Fibroblast of gingiva (primary cell): ENCODE measurements at places on chromosomes 16 and 17.

DNA sequence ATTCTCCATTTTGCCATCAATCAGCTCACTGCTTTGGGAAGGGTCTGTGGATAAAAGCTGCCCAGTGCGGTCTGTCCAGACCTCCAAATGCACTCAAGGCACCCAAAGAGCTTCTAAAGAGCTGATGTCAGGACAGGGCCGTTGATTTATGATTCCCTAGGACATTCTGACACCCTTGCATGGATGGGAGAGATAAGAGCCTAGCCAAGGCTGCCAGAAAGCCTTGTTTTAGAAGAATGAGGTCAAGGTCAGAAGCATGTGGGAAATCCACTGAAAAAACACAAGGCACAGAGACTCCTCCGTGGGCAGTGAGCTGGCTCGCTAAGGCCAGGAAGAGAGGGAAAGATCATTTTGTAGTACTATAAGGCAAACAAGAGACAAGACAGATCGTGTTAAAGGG lies 214.0 kb downstream of the CDH11 start:
- DNase-seq: no peak

- no peak for DNase-seq
These were observed 605.5 kb downstream of the TOX3 start for GRCh38 chr16:51941412-51941811.

- DNase-seq: peak; percentile 58
These were observed 5.9 kb downstream of the ZDHHC7 start for GRCh38 chr16:85005285-85006069.

GRCh38 chr16:55849536-55849935 lies 16.6 kb upstream of the CES1 start:
- no peak for DNase-seq

DNA sequence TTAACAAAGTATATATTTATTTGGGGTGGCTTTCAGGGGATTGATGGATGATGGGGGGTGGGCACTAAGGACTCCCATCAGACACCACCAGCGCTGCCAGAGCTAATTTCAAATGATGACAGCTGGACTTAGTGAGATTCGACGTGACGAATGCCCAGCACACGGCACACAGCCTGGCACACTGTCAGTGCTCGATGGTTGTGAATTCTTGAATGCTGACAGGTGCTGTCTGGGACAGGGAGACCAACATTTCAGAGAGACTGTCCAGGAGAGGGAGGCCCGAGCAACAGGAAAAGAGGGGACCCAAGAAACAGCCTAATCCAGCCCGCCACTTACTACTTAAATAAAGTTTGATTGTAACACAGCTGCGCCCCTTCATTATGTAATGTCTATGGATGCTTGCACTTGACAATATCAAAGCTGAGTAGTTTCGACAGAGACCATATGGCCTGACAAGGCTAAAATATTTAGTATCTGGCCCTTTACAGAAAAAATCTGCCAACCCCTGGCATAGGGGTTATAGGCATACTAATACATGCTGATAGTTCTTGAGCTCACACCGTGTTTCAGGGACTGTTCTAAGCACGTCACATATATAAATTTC lies 6.2 kb upstream of the MPRIP start:
- DNase-seq: no peak

- DNase-seq: peak; percentile 86
These were observed 27.1 kb downstream of the GNPTG start for GRCh38 chr16:1378804-1379303.

GRCh38 chr16:28880589-28880915 lies 2.3 kb downstream of the ATP2A1 start:
- DNase-seq: no peak

DNA sequence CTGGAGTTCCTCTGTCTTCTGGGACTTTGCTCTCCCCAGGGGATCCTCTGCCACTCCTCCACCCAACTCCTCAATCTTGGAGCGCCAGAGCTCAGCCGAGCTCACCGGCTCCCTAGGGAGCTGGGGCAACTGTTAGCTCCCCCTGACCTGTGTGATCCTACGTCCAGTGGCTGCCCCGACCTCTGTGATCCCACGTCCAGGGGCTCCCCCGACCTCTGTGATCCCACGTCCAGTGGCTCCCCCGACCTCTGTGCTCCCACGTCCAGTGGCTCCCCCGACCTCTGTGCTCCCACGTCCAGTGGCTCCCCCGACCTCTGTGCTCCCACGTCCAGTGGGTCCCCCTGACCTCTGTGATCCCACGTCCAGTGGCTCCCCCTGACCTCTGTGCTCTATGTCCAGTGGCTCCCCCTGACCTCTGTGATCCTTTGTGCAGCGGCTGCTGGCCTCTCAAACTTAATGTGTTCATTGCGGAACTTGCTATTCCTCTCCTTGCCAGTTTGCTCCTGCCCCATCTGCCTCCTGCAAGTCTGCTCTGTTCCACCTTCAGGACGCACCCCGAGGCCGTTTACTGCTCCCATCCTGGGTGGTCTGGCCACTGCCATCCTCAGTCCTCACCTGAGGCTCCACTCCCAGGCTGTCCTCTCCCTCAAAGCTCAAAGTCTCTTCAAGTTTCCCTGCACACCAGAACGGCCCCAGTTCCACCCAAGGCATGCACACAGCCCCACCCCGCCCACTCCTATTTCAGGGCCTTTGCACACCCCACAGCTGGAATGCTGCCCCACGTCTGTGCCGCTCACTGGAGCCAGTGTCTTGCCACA lies 2.8 kb downstream of the VPS9D1 start:
- no peak for DNase-seq

DNA sequence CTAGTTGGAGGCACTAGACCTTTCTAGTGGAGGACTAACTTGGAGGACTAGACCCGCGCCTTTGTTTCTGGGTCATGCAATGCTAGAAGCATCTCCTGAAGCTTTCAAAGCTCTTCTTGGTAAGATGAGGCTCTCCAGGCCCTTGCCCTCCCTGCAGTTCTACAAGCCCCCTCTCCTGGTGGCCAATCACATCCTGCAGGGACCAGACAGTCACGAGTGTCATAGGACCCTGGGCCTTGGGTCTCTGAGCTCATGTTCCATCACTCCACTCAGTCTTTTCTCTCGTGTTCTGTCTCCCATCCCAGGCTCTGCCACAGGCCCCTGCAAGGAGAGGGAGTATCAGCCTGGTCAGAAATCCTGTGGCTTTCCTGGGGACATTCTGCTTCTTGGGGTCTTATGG lies 119.6 kb downstream of the CYLD start:
- DNase-seq: no peak

GRCh38 chr16:75111961-75112733 lies 4.4 kb downstream of the LDHD start:
- no peak for DNase-seq

DNA sequence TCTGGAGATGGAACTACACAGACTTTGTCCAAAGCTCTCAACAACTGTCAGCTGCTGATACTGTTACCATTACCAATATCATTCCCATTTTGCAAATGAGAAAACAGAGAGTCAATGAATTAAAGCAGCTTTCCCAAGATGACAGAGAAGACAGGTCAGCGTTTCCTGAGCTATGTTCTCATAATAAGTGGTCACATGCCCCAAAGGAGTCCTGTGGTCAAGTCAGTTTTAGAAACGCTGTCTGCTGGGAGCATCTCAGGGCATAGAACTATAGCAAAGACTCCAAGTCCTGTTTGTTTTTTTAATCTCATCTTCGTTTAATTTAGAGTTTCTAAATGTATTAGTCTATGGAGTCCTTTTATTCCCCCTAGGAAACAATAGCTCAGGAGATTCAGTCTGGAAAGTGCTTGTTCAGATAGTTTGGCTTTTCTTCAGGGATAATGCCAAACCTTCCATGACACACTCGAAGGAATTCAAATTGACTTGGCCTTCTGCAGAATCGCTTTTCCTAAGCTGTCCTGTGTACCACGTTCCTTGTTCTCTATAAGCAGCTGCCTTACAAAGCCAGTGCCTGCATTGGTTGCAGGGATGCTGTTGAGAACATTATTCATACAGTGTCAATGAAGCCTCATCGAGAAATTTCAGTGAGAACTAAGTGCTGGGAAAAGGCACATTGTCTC lies 12.1 kb downstream of the CCDC42 start:
- DNase-seq: no peak

DNA sequence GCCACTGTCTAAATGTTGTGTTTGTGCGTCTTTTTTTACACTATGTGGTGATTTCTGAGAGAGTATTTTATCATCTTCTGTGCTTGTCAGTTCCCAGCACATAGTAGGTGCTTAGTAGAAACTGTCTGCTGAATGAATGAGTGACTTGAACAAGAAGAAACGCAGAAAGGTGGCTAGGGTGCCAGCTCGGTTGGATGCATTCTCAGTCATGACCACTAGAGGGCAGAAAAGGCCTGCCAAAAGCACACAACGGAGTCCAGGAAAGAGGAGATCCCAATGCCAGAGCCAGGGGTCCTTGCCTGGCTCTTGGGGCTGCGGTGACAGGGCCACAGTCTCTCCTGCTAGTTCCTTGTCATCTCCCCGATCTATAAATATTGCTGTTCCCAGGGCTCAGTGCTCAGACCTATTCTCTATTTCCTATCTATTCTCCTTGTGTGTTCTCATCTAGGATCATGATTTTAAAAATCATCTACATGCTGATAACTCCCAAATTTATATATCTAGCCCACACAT lies 57.3 kb upstream of the CCL1 start:
- peak; percentile 48 for DNase-seq

- no peak for DNase-seq
These were observed 614.6 kb upstream of the CDH5 start for GRCh38 chr16:65751622-65752521.

DNA sequence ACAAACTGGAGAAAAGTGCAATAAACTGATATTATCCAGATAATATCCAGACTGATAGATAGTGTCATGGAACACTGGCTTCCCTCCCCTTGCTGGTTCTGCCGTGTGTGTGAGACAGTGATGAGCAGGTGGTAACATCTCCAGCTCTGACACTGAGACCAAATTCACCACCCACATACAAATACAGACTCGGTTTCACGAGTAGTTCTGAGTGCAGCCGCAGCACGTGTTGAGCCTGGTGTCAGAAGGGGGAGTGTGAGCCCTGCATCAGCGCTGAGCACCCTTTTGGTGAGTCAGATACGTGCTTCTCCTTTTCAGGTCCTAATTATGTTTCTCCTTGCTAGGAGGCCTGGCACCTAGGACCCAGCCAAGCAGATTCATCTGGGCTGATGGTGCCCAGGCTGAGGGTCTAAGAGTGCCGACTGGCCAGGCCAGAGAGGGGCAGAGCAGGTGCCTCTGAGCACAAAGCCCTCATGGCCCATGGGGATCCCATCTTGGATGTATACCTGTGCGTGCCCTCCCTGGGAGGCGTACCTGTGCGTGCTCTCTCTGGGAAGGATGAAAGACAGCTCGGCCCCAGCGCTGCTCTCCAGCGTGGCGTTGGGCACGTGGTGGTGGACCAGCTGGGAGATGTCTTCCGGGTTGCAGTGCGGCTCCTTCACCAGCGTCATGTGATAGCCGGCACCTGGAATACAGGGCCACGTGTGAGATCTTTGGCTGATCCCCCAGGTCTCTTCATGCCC lies 27.3 kb upstream of the RNPS1 start:
- DNase-seq: no peak

- no peak for DNase-seq
These were observed 55.9 kb downstream of the DYNLRB2 start for GRCh38 chr16:80596507-80597207.

GRCh38 chr16:87165885-87166284 lies 151.3 kb downstream of the C16orf95 start:
- peak; percentile 60 for DNase-seq

- DNase-seq: no peak
These were observed 54.4 kb downstream of the BPTF start for GRCh38 chr17:67879662-67880061.

GRCh38 chr16:83802554-83803205 lies 5.1 kb upstream of the HSBP1 start:
- DNase-seq: no peak

DNA sequence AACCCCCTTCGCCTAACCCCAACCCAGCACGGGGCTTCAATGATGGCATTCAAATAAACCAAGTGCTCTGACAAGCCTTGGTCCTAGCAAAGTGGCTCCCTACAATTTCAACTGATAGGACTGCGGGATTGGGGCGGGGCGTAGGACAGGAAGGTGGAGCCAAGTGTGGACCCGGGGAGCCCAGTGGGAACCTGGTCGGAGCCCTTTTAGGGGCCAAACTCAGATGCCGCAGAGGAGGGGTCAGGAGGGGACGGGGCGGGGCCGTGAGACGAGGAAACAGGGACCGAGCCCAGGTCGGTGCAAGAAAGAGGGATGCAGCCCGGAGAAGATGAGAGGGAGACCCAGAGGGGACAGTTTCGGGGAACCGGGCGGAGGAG lies 13.2 kb upstream of the CDIPT start:
- no peak for DNase-seq
